Ovary (tissue), 10 donors: ENCODE measurements at places on chromosomes 2 and 18.
A peak's percentile ranks its signal among the peaks of the same experiment; 100 is the strongest.

DNA sequence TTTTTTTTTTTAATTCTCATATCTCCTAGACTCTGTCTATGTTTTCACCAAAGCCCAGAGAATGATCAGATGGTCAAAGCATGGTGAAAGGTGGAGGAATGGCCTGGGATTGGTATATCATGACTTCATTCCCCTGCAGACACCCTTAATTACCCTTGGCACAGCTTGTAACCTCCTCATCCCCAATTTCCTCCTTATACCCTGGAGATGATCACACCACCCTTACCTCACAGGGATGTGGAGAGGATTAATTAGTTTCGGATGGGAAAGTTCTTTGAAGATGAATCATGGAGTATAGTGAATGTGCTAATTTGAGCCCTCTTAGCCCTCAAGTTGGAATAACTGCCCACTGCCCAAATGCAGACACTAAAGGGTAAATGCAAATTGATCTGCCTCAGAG lies 138.0 kb upstream of the LYPD6 start:
- DNase-seq: no peak

GRCh38 chr2:136505462-136505861 lies 259.9 kb upstream of the THSD7B start:
- no peak for DNase-seq

DNA sequence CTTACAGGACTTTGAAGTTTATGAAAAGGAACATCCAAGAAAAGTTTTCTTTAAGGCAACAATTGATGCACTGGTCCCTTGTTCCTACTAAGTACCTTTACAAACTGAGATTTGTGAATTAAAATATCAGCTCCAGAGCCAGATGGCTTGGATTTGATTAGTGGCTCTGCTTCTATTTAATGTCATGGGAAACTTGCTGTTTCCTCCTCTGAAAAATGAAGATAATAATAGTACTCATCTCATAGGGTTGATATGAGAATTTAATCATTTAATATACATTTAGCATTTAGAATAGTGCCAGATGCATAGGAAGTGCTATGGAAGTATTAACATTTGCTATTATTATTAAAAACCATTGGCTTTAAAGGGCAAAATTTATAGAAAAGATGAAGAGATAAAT lies 2.6 kb upstream of the GAREM1 start:
- no peak for DNase-seq

- no peak for DNase-seq
These were observed 22.8 kb upstream of the C1QL2 start for GRCh38 chr2:119181391-119181790.

DNA sequence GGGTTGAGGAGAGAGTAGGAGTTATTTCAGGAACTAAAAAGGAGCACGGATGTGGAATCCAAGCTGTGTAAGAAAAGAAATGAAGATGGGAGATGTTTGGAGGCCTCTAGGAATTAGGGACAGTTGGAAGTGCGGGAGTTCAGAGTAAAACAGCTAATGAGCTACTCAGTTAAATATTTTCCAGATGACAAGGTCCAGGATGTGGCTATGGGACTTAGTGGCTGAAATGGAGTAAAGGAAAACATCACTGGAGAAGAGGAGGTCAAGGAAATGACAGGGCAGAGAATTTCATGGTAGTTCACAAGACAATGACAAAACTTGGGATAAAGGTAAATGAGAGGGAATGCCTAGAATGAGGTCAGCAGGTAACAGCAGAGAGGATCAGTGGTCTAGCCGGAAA lies 13.0 kb downstream of the GPR155 start:
- no peak for DNase-seq

- DNase-seq: no peak
These were observed 26.8 kb downstream of the PDK1 start for GRCh38 chr2:172582656-172583055.

DNA sequence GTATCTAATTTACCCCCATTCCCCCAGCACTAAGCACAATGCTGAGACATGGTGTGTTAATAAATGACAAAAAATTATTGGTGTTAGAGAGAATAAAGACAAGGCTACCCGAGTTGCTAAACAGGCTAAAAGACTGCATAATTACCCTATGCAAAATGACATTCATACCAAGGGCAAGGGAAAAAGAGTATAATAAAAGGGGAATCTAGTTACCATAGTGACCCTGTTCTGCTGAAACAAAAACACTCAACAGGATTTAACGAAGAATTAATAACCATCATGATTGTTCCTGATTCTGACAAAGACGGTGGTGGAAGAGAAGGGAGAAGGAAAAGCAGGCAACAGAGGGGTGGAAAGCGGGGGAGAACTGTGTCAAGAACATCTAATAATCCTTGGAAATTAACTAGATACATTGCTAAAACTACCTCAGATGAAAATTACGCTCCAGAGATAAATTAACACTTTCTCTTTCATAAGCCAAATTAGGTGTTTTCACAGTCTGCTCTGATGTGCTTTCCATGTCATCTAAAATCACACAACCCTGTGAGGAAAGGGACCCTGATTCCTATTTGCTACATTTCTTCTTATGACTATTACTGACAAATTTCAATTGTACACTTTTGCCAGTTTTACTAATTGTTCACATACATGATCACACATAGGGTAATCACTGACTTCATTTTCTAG lies 25.5 kb downstream of the TTR start:
- DNase-seq: no peak

GRCh38 chr2:224134003-224134734 lies 95.1 kb upstream of the SERPINE2 start:
- DNase-seq: no peak

GRCh38 chr2:101983928-101984327 lies 7.8 kb upstream of the IL1R2 start:
- no peak for DNase-seq

GRCh38 chr2:144472046-144472412 lies 47.9 kb downstream of the ZEB2 start:
- no peak for DNase-seq

GRCh38 chr18:36572135-36572856 lies 256.5 kb downstream of the TPGS2 start:
- DNase-seq: peak; percentile 63

DNA sequence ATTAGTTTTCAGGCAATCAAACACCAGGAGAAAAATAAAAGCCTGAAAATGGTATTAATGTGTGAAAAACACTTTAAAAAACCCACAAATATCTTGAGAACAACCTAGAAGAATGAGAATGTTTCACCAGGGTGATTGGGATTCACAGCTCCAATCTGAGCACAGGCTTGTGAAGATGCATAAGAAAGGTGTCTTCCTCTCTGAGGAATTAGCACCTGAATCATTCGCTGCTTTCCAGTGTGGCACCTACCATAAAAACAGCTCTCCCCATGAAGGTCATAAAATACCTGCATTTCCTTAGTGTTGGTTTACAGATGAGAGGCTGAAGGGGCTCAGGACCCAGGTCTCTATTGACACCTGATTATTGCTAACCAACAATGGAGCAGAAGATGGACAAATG lies 499.7 kb upstream of the KLHL29 start:
- no peak for DNase-seq

- DNase-seq: no peak
These were observed 43.0 kb downstream of the KIF3C start for GRCh38 chr2:25939257-25939668.

- DNase-seq: no peak
These were observed 2055.1 kb upstream of the CELF4 start for GRCh38 chr18:39620551-39621168.

GRCh38 chr2:240916571-240917008 lies 10.5 kb downstream of the CROCC2 start:
- peak; percentile 61 for DNase-seq

GRCh38 chr18:49371786-49372185 lies 88.7 kb downstream of the DYM start:
- DNase-seq: no peak

DNA sequence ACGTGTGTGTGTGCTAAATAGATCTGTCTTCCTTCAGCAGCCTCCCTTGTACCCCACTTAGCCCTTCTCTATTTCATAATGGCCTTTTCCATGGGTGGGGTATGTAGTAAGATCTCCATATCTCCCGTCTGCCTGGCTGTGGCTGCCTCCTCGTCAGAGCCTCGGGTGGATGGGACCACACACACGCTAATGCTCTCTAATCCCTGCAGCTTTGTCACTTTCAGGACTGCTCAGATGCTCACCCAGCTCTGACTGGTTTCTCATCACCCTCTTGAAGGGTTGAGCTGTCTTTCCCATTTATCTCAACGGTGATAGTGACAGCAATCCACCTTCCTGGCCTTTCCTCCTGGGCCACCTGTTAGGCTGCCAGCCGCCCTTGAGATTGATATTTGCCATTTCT lies 95.3 kb downstream of the DCC start:
- DNase-seq: no peak

DNA sequence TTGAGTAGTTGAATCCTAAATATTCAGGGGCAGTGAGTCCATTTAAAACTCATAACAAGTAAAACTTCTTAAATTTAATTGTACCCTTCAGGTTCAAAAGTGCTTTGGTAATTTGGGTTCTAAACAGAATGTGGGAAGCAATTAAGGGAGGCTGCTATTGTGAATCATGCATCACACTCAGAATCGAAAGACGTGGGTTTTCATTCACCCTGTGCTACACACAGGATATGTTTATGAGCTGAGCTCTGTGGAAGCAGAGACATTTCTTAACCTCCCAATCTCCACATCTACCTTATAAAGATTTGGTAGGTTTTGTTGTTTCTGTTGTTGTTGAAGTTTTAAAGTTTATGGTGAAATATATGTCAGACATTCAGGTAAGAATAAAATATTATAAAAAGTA lies 633.4 kb downstream of the DPP10 start:
- DNase-seq: no peak

GRCh38 chr2:86628091-86628522 lies 4.4 kb upstream of the RNF103 start:
- DNase-seq: no peak

GRCh38 chr2:207390302-207391095 lies 139.3 kb upstream of the CREB1 start:
- no peak for DNase-seq
